NCI-H526 treated with DMSO at 0.1 percent for 48 hours (cell line): ENCODE measurements at places on chromosomes 5 and 9.

GRCh38 chr5:134758176-134758503 is 439 bp upstream of the DDX46 start:
- no peak for DNase-seq

DNA sequence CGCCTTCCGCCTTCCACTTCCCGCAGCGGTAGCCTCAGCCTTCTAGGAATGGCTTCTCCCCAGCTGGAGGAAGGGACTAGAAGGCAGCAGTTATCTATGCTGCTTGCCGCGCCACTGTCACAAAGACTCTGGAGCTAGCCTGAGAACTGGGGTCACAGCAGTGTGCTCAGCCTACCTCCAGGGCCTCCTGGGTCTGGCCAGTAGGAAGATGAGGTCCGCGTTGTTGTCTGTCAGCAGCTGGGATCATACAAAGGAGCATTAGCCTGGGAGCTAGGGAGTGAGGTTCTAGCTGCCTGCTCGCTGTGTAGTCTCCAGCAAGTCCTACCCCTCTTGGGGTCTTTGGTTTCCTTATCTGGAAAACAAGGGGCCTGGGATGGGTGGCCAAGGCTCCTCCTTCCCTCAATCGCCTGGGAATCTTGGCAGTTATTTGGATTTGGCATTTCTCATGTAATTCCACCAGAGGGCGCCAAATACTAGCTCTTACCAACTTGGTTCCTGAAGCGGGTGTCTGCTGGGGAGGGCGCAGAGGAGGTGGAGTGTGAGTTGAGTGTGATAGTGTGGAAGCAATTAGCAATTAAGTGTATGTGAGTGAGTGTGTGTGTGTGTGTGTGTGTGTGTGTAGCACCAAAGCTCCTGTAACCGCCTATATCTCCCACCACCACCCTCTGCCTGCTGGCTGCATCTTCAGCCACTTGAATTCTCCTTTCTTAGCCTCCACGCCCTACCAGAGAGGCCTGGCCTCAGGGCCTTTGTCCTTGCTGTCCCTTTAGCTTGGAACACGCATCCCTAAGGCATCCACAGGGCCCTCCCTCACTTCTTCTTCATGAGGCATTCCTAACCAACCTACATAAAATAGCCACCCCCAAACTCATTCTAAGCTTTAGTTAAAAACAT is 97.1 kb downstream of the ENTREP1 start:
- peak; percentile 32 for DNase-seq

GRCh38 chr5:94742852-94743251 is 124.4 kb downstream of the SLF1 start:
- no peak for DNase-seq

GRCh38 chr5:20609126-20609525 is 621.1 kb upstream of the CDH18 start:
- DNase-seq = no peak

DNA sequence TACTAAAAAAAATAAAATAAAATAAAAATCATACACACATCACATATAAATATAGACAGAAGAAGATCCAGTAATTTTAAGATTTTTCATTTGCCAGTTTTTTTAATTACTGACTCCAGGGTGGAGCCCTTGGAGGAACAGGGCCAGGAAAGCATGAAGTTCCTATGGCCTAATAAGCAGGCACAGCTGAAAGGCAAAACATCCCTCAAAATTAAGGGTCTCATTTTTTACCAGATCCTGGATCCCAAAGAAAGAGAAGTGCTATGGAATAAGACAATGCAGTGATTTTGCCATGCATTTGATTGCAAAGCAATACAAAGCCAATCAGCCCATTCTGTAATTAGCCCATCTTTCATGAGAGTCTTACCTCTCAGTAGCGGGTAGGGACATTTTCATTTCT is 11.3 kb upstream of the DTWD2 start:
- no peak for DNase-seq

GRCh38 chr9:17750269-17750668 is 171.4 kb downstream of the SH3GL2 start:
- no peak for DNase-seq

DNA sequence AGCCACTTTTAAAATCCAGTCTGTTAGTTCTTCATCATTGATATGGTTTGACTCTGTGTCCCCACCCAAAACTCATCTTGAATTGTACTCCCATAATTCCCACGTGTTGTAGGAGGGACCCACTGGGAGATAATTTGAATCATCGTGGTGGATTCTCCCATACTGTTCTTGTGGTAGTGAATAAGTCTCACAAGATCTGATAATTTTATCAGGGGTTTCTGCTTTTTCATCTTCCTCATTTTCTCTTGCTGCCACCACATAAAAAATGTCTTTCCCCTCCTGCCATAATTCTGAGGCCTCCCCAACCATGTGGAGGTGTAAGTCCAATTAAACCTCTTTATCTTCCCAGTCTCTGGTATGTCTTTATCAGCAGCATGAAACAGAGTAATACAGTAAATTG is 26.9 kb upstream of the SH3TC2 start:
- no peak for DNase-seq

GRCh38 chr5:135553688-135554462 is 18.1 kb upstream of the NEUROG1 start:
- no peak for DNase-seq

DNA sequence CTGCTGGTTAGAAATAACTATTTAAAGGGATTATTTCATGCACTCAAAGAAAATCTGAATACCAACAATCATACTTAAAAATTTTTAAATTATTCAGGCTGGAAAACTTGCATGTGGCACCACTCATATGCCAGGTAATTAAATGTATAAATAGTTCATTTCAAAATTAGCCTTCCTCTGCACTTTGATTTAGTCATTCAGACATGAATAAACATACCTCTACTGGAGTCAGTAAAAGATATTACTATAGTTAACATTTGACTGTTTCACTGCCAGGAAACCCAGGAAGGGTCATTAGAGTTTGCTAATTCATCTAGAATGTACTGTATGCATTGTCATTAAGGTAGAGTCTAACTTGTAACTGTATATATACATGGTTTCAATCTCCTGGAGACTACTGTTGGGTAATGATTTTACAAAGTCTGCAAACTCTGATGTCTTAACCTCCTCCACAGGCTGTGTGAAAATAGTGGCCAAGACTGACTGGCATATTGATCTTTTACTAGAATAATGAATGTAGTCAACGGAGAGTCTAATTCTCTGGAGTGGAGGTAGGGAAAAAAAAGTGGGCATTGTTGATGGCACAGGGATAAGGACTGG is 43.7 kb downstream of the TEX10 start:
- no peak for DNase-seq

- DNase-seq = no peak
Observed at GRCh38 chr5:37034955-37035354, 158.4 kb downstream of the NIPBL start.

DNA sequence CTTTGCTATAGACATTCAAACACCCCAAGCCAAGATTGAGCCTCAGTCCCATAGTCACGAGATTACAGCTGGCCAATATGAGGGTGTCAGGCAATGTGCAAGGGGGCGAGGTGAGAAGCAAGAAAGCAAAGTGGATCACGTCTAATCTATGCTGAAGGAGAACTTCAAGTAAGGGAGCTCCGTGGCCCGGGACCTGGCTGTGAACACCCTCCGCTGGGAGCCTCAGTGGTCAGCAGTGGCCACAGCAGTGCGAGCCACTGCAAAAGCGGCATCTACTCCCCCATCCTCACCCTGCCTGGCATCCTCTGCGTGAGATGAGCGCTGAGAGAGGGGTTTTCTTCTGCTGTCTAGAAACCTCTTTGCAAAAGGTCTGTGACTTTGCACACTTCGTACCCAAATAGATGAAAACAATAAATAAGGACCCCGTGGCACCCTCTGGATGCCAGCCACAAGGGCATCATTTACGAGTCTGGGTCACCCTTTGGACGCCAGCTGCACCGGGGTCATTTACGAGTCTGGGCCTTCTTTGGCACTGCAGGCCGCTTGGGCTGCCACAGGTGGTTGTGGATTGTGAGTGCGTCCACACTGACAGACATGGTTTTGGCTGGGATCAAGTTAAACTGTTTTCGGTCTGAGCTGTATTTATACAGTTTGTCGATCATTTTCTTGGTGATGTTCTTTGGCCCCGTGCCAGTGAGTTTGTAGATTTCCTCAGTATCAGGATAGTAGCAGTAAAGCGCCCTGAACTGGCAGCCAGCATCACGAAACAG is 96.4 kb downstream of the CAMSAP1 start:
- DNase-seq = no peak

DNA sequence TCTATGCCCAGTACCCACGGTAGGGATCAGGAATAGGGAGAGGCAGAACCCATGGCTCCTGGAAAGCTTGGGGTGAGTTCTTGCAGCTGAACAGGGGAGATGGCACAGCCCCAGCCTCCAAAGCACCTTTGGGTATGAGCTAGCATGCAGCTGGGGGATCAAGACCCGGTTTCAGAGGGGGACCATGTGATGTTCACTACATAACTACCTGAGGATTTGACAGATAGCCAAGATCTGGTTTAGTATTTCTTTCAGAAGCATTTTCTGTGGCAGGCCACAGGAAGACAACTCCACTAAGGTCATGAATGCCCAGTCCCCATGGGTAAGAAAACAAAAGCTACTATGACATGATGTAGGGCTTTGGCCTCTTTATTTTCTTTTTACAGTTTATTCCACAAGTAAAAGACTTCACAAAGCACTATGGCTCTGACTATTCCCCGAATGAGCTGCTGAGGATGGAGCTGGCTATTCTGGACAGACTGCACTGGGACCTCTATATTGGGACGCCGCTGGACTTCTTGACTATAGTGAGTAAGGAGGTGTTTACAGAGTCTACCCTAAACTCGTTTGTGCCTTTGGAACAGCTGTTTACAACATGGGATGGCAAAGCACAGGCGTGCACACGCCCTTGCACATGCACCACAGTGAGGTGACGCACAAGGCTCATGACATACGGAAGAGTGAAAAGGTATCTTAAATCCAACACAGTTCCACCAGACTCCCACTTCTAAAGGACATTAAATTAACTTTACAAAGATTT is 3.4 kb downstream of the CCNI2 start:
- DNase-seq = no peak

- no peak for DNase-seq
Observed at GRCh38 chr5:65086234-65086890, 317.6 kb downstream of the CWC27 start.

DNA sequence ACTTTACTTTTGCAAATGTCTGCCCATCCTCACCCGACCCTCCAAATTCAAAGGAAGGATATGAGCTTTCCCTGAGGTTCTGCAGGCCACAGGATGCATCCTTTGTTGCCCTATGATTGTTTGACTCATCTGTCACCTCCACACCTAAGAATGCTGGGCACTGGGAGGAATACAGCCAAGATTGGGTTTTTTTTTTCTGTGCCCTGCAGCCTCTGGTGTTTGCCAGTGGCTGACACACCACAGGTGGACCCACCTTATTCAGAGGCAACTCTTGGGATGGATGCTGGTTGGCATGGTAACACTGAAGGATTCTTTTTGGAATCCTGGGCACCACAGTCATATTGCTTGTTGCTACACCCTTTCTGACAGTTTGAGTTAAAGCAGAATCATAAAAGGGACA is 29.7 kb downstream of the C9orf152 start:
- DNase-seq = no peak

DNA sequence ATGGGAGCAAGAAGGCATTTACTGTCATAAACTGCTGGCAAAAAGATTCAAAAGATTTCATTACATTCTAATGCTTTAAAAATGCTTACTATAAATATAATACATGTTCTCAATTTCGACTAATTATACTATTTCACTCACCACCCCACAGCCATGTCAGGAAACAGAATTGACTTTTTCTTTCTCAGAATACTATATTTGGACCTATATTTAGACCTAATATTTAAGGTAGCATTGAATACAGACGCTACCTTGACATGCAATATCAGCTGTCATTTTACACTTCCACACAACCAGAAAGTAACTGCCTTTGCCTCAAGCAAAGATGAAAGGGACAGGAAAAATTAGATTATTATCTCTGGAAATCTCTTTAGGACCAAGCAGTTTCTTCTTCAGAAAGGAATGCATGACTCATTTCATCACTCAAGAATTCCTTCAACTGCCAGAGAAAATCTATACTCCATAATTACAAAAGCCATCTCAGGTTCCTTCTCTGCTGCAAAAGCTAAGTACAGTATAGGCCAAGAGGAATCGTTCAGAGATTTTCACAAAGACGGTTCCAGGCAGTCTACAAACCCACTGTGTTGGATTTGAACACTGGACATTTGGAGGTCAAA is 11.8 kb upstream of the UBE2QL1 start:
- DNase-seq = no peak

DNA sequence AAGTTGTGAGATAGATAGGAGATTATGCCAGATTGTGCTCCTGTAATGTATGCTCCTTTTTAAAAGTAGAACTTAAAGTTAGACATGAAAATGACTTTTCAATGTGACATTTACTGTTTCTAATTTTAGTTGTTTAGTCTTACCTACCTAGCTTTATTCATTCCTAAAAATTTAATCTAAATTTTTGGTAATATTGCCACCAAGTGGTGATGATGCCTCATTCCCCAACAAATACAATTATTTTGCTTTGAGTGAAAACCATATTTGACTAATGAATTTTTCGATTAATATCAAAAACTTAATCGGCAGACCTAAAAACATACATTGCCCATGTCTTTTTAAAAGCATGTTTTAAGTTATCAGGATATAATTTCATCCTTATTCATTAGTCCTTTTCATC is 25.6 kb downstream of the PPWD1 start:
- no peak for DNase-seq

GRCh38 chr9:133113949-133114885 is 6.8 kb downstream of the RALGDS start:
- DNase-seq = peak; percentile 17

- no peak for DNase-seq
Observed at GRCh38 chr5:14842117-14842516, 29.5 kb downstream of the ANKH start.

- DNase-seq = no peak
Observed at GRCh38 chr5:65394087-65394486, 87.6 kb downstream of the ADAMTS6 start.

GRCh38 chr9:3929345-3930047 is 370.4 kb downstream of the GLIS3 start:
- no peak for DNase-seq

DNA sequence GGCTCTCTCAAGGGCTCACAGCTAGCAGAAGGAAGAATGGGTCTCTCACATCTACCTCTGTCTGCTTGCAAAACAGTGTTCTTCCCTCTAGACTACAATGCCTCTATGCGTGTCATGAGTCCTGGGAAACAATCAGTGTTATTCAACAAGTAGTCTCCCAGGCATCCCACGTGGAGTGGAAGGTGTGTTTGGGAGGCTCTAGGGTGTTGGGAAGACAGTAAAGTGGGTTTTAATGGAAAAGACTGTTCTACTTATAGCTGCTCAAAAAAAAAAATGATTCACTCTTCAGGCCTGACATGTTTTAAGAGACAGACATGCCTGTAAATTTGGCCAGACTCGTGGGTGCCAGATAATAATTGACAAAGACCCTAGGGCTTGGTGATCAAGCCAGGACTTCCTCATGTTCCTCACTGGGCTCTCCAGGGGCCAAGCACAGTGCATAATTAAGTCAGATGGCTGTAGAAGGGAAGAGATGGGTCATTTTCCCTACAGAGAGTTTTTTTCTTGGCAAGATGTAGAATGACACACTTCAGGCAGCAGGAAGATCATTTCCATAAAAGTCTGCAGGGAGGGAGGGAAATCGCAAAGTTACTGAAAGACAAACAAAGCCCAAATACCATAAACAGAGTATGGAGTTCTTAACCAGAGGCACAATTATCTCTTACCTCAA is 246.4 kb downstream of the ACTL7B start:
- DNase-seq = no peak
